ENCODE measurements at places on chromosomes 12 and 14.

GRCh38 chr12:52871291-52872039, 22.7 kb upstream of the KRT78 start:
- DNase-seq, result no peak

- no peak for DNase-seq
Observed at GRCh38 chr14:35865611-35866324, 39.6 kb downstream of the BRMS1L start.

DNA sequence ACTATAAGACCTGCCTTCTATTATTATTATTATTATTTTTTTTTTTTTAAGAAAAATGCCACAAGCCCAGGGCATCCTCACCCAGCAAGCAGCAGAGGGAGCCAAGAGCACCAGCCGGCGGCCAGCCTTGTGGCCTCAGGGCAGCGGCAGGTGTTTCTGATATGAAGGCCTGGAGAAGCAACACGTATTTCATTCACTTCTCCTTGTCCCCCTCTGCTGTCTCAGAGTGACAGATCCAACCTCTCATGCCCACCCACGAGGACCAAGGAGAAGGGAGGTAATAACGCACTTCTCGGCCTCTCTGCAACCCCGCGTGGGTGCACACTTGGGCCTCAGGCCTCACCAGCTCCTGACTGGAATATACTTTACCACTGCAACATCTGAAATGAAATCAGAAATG, 25.4 kb downstream of the CDC42BPB start:
- no peak for DNase-seq

GRCh38 chr12:26239122-26239851, 43.9 kb downstream of the SSPN start:
- no peak for DNase-seq

GRCh38 chr12:50074936-50075807, 10.0 kb upstream of the SMARCD1 start:
- peak; percentile 46 for DNase-seq

- DNase-seq, result no peak
Observed at GRCh38 chr12:27573972-27574371, 50.0 kb downstream of the PPFIBP1 start.

- DNase-seq, result no peak
Observed at GRCh38 chr14:50823762-50824636, 7.0 kb downstream of the NIN start.

GRCh38 chr12:124786061-124786964, 77.4 kb downstream of the SCARB1 start:
- peak; percentile 89 for DNase-seq

DNA sequence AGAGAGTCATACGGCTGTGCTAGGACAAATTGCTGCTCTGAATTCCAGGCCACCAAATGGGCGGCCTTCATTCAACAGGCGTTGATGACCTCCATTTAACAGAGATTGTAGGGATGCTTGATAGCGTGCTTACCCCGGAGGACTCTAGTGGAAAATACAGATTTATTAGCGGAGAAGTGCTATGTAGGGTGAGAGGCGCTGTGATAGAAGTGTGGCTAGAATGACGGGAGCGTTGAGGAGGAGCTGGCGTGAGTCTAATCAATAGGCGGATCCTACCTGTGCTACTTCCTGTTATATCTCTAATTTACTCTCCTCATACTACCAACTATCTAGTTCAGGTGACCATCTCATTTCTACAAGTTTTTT, 668 bp downstream of the MRPS35 start:
- DNase-seq, result no peak

DNA sequence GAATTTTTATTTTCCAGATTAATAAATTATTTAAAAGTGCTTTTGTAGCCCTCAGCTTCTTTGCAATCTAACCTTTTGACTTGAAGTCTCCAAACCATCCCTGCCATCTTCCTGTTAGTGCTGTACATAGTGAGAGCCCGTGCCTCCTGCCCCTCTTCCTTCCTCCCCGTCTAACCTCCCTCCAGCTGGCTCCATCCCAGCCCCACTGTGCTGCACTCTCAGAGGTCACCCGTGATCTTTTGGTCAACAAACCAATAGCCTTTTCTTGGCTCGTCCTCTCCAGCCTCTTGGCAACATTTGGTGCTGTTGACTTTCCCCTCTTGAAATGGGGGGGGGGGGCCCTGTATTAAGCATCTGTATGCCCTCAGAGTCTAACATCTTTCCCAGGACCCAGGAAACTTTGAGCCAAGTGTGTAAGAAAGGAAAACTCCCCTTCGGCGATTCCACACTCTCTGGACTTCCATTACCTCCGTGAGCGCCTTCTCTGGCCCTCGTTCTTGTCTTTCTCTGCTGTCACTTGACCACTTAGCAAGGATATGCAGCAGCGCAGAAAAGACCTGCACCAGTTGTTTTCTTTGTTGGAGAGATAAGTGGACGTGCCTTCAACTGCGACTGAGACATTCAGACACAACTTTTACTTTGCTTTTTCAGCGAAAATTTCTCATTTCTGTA, 44.1 kb downstream of the FBXW8 start:
- DNase-seq, result no peak

GRCh38 chr14:46596236-46596635, 55.3 kb downstream of the RPL10L start:
- no peak for DNase-seq

DNA sequence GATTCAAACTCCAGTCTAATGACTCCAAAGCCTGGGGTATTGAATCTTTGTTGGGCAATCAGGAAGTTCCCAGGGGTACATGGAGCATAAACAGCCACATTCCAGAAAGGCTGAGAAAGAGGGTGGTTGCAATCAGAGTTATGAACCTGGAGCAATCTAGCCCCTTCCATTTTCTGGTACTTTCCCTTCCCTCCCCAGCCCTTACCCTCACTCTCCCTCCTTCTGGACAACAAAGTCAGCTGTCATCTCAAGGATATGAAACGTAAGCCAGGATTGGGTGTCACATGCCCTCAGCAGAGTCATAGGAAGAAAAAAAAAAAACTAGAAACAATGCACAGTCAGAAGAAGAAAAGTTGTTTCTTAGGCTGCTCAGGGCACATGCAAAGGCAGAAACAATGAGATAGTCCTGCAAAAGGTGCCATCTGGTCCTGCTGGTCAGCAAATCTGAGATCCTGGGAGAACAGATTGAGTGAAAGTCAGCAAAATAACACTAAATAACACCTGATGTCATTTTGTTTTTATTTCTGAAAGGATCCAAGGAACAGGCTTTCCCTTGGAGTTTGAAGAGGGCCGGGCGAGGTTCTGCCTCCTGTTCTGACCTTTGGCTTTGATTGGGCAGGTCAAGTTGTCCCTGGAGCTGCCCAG, 27.1 kb downstream of the TMEM229B start:
- DNase-seq, result no peak

GRCh38 chr12:109469517-109469916, 7.6 kb downstream of the KCTD10 start:
- DNase-seq, result no peak

GRCh38 chr14:103097994-103098957, 3.8 kb downstream of the EXOC3L4 start:
- DNase-seq, result no peak
